ENCODE measurements at places on chromosomes 16 and 17.
A peak's percentile ranks its signal among the peaks of the same experiment; 100 is the strongest.

DNA sequence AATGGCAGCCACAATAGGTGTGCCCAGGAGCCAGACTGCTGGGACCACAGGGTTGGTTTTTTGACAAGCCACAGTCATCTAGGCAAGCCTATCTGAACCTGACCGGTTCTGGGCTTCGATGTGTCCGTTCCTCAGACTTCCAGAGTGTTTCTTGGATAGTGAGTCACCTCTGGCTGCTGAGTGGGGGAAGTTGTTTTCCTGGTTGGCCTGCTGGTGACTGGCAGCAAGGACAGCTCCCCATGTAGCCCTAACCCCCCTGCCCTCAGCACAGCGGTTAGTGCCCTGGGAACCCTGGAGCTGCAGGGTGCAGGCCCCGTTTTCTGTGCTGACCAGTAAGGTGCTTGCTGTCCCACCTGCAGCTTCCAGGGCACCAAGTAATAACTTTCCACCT, 65.5 kb downstream of the PLD6 start:
- DNase-seq = no peak

GRCh38 chr17:17119533-17119932, 77.3 kb downstream of the MPRIP start:
- DNase-seq = no peak

DNA sequence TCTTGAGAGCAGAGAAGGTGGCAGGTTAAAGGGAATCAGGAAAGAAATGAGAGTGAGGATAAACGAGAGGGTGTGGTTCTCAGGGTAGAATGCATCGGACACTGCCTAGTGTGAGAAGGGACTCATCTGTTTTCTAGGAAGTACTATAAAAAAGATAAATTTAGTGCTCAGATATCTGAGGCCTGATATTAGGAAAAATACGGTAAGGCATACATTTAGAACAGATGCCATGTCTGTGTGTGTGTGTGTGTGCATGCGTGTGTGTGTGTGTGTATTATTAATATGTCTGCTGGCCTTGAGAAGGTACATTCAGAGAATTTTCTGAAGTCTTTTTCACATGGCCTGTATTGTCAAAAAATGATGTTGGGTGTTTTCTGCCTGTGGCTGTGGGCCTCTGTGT, 414.8 kb downstream of the MAF start:
- DNase-seq = no peak

DNA sequence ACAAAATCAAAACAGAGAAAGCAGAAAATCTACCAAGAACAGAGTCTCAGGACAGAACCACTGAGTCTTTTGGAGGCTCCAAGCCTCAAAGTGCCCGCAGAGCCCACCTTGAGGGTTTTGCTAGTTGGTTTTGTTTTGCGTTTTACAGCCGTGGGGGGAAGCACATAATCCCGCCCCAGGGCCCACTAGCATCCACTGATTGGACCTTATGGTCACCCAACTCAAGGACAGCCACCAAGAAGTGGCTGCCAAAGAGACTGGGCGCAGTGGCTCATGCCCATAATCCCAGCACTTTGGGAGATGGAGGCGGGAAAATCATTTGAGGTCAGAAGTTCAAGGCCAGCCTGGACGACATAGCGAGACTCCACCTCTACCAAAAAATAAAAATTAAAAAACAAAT, 9.9 kb downstream of the ALOX15B start:
- no peak for DNase-seq

DNA sequence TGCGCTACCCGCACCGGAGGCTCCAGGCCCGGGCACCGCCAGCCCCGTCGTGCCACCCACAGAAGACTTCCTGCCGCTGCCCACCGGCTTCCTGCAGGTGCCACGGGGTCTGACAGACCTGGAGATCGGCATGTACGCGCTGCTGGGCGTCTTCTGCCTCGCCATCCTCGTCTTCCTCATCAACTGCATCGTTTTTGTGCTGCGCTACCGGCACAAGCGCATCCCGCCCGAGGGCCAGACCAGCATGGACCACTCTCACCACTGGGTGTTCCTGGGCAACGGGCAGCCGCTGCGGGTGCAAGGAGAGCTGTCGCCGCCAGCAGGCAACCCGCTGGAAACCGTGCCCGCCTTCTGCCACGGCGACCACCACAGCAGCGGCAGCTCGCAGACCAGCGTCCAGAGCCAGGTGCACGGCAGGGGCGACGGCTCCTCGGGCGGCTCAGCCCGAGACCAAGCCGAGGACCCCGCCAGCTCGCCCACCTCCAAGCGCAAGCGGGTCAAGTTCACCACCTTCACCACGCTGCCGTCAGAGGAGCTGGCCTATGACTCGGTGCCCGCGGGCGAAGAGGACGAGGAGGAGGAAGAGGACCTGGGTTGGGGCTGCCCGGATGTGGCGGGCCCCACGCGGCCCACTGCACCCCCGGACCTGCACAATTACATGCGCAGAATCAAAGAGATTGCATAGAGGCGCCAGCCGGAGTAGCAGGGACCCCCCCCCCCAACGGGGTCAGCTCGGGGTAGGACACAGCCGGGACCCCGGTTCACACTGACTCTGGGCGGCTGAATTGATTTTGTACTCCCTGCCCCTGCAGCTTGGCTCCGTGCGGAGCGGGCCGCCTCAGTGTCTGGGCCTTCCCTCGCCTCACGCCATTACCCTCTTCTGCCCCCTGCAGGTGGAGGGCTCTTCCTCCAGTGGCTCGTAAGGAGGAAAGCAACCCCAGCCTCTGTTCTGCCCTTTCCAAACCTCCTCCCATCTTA, 58.5 kb downstream of the TMEM132E start:
- peak; percentile 7 for DNase-seq

- DNase-seq = peak; percentile 21
Measured at GRCh38 chr17:30278032-30278431, 13.7 kb downstream of the BLMH start.

- DNase-seq = no peak
Measured at GRCh38 chr17:67080804-67081203, 36.5 kb downstream of the CACNG1 start.

DNA sequence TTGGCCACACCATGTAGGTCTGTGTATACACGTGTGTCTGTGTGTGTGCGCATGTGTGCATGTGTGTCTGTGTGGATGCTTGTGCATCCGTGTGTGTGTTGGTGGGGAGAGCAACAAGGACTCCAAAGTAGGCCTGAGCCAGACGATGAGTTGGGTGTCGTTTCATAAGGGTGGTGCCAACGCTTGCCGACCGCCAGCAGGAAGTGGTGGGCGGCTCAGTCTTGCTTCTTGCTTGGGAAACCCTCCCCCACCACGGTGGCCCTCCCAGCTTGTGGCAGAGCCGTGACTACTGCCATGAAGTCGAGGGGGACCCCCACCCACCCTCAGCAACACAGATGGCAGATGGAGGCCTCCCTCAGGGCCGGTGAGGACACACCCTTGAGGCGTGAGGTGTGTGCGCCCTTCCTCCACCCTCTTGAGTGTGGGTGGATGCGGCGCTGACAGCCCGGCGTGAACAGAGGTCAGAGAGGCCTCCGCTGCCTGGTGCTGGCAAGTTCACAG, 17.5 kb downstream of the SBK1 start:
- no peak for DNase-seq

GRCh38 chr16:24670623-24671454, 58.6 kb upstream of the TNRC6A start:
- peak; percentile 14 for DNase-seq

GRCh38 chr17:7258731-7259554, 3.3 kb downstream of the CLDN7 start:
- no peak for DNase-seq

- no peak for DNase-seq
Measured at GRCh38 chr16:79648826-79649225, 48.3 kb upstream of the MAF start.

GRCh38 chr17:9150446-9151090, 129.3 kb downstream of the NTN1 start:
- no peak for DNase-seq

- DNase-seq = no peak
Measured at GRCh38 chr17:82879241-82879640, 39.4 kb upstream of the ZNF750 start.

DNA sequence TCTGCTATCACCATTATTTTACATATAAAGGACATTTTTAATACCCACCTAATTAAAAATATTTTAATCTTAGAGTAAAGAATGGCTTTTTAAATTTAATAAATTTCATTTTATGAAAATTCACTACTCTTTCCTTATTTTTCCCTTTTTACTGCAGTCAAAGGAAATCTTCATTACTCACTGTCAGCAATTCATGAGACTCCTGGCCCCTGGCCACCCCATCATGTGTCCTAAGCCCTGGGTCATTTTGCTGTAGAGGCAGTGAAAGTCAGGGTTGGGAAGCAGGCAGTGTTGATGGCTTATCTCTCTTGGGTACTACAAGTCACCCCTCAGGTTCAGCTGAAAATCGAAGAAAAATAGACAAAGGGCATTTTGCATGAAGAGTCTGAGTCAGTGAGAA, 468.6 kb upstream of the CCL2 start:
- DNase-seq = no peak

DNA sequence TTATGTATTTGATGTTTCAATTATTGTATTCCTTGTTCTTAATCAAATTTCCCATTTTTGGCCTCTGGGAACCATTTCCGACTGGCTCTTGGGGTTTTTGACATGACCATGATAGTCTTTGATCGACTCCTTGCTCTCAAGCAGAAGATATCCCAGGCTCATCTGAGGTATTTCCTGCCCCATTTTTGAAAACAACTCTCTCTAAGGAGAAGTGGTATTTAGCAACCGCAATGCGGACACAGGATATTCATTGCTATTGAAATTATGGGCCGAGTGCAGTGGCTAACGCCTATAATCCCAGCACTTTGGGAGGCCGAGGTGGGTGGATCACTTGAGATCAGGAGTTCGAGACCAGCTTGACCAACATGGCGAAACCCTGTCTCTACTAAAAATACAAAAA, 5.5 kb downstream of the TANGO6 start:
- no peak for DNase-seq

DNA sequence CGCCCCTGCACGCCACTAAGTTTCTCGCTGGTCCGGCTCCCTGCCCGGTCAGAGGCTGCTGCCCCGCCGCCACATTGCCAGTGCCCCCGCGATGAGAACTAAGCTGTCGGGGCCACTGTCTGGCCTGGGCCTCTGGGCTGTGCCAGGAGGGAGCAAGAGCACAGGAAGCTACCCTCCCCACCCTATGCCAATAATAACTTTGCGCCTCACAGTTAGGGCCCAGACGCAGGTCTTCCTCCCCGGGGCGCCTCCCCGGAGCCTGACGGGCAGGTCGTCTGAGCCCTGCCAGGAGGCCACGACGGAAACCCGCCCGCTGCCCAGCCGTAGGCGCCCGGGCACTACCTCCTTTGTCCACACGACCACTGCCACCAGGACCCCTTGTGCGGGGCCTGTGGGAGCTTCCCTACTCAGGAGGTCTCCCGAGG, 1.5 kb downstream of the ZFPM1 start:
- peak; percentile 5 for DNase-seq

GRCh38 chr17:2929881-2930533, 133.4 kb downstream of the OR1D5 start:
- DNase-seq = no peak

GRCh38 chr16:66129196-66129595, 237.3 kb upstream of the CDH5 start:
- DNase-seq = no peak

- no peak for DNase-seq
Measured at GRCh38 chr17:62715882-62716390, 88.5 kb downstream of the MRC2 start.

DNA sequence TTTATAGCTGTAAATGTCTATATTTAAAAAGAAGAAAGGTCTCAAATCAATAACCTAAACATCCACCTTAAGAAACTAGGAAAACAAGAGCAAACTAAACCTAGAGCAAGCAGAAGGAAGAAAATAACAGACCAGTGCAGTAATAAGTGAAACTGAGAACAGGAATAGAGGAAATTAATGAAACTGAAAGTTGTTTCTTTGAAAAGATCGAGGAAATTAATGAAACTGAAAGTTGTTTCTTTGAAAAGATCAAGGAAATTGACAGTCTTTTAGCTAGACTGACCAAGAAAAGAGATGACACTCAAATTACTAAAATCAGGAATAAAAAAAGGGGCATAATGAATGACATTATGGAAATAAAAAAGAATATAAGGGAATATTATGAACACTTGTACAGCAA, 46.4 kb downstream of the SLFN5 start:
- DNase-seq = no peak

DNA sequence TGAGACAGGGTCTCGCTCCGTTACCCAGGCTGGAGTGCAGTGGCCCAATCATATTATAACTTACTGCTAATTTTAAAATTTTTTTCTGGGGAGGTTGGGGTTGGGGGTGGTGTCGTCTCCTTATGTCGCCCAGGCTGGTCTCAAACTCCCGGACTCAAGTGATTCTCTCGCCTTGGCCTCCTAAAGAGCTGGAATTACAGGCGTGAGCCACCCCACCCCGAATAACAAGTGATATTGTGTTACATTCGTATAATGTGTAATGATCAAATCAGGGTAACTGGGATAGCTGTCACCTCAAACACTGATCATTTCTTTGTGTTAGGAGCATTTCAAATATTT, 16.2 kb upstream of the KPNA2 start:
- no peak for DNase-seq

DNA sequence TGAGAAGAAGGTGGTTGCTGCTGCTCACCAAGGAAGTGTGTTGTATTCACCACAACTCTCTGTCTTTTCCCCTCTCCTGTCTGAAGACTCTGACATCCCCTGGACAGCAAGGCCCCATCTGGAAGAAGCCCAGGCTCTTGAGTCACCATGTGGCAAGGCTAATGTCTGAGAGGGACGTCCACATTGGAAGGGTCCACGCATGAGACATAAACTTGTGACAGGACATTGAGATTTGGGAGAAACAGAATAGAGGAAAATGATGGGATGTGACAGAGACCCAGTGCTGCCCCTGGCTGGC, 176.5 kb downstream of the IRF8 start:
- DNase-seq = no peak

DNA sequence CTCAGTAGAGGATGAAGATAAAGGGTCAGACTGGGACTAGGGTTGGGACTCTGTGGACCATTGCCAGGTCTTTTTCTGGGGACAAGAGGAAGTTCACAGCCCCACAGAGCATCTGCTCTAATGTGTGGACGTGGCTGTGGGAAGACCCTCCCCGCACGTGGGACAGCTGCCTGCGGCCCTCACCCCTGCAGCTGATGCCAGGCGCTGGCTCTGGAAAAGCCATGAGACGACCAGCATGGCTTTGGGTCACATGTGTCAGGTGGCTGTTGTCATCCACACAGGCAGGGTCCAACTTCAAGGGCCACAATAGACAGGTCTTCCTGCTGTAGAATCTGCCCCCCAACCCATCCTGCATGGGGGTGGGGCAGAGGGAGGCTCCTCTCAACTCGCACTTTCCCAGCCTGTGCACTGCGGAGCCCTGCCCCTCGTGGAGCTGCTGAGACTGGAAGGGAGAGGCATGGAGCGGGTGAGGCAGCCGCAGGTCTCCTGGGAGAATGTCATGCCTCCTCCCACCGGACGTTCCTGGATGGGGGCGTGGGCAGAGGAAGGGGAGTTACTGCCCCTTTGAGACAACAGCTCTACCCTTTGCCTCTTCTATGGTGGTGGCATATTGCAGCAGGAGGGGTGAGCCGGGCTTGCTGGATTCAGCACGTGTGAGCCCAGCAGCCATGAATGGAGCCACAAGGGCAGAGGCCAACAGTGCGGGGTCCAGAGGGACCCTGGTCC, 53.4 kb downstream of the PIMREG start:
- DNase-seq = no peak

Measured in NCI-H748 treated with DMSO at 0.1 percent for 48 hours (cell line).